Stimulated activated CD4-positive, alpha-beta T cell treated with anti-CD3 and anti-CD28 coated beads, TNF-alpha, amount 100 ng/mL, for 24 hours (primary cell): ENCODE measurements at places on chromosomes 12 and 14.

DNA sequence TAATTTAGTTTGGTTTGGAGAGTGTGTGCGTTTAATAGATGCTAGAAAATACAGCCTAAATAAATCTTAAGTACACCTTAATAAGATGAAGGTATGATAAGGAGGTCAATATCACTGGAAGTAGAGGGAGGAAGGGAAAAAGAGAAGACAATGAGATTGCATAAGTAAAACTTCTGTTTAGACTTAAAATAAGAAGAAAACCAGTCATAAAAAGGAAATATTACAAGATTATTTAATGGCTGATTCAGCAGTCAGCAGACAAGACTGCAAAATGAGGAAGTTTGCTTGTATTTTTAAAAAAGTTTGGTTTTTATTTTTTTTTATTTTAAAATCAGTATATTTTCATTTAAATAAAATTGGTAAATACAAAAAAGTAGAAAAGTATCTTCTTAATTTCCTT lies 3.2 kb downstream of the SLC38A6 start:
- no peak for DNase-seq

DNA sequence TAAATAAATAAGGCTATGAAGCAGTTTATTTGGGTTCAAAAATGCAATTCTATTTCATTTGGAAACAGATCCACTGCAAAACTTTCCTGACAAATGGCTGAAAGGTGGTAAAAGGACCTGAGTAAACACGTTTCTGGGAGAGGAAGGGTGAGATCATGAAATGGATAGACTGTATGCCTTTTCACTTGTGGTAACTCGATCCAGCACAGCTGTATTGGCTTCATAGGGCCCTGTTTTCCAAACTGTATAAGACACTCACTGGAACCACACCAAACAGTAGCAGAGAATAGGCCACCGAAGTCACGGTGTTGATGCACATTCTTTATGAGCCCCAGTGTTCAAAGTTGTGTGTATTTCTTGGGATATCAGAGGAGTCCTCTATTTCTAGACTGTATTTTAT lies 325.2 kb upstream of the DIO2 start:
- no peak for DNase-seq

DNA sequence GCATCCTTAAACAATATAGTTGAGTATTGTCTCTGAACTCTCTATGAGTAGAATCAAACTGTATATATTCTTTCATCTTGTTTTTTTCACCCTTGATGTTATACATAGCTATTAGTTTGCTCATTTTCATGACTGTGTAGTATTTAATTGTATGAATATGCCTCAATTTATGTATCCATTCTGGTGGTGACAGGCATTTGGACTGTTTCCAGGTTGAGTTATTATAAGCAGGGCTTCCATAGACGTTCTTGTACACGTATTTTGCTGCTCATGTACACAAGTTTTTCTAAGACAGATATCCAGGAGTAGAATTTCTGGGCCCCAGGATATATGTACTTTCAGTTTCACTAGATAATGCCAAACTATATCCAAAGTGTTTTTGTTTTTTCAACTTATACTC lies 211.4 kb downstream of the NTF3 start:
- no peak for DNase-seq

GRCh38 chr14:76163668-76164363 lies 12.1 kb downstream of the GPATCH2L start:
- no peak for DNase-seq
